H54 (cell line): ENCODE measurements at places on chromosomes 2 and 18.

GRCh38 chr2:124308319-124309062 lies 283.4 kb downstream of the CNTNAP5 start:
- no peak for DNase-seq

DNA sequence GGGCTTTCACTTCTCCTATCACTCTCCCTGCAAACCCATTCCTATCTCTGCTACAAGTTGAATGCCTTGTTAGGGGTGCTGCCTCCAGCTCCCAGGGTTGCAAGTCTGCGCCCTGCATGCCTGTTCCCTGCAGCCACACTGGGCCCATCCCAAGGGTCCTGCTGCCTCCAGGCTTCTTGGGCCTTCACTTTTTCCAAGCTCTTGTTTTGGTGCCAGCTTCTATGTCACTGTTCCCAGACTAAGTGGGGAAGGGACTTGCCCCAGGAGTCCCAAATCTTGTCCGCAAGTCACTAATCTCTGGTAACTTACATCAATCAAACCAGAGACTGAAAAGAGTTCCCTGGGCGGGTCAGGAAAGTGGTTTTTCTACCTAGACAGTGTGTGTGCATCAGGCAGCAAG lies 65.4 kb downstream of the ZCCHC2 start:
- no peak for DNase-seq

- DNase-seq: no peak
Measured at GRCh38 chr2:27288610-27289009, 6.4 kb downstream of the TRIM54 start.

DNA sequence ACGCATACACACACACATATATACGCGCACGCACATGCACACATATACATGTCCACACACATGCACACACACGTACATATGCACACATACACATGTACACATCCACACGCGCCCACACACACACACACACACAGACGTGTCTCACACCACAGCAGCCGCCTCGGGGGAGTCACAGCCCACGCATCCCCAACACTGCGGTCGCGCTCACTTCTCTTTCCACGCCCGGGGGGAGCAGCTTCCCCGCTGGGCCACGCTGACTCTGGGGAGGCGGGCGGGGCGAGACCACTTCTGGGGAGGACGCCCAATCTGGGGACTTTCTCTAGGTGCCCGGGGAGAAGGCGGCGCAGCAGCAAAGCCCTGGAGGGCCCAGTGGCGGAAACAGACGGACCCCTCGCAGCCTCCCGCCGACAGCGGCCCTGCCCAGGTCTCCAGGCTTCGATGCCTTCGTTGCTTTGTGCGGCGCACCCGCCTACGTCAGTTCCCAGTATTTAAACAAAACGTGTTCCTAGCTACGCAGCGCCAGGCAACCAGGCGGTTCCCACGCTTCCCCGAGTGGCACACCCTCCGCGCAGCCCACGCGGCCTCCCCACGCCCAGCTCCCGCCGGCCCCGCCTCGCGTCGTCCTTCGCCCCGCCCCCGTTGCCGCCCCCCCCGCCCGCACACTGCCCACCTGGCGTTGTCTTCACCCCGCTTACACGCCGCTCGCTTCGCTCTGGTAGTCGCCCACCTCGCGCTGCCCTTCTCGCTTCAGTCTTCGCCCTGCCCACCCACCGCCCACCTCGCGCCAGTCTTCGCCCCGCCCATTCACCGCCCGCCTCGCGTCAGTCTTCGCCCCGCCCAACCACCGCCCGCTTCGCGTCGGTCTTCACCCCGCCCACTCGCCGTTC lies 810 bp upstream of the RBFA start:
- DNase-seq: peak; percentile 37

DNA sequence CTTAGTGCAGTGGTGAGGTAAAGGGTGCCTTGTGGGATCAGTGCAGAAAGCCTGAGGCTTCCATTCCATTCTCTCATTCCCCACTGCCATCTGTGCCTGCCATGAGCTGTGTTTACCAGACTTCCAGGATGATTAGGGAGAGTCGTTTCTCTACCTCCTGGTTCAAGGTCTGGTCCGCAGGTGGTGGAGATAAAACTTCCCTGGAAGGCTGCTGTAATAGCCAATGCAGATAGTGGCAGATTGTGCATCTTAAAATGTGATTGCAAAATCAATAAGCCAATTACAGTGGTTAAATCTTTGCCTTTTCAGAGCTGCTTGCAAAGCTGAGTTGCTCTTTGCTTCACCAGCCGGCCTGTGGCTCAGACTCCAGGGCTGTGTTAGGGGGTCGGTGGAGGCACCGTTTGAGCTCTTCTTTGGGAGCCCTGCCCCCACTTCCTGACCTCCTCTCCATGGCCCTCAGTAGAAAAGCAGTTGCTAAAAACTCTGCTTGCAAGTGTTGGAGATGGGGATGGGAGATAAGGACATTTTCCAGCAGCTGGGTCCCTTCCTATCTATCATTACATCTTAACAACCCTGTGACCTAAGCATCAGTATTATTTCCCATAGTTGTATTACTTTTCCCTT lies 95.2 kb upstream of the HS6ST1 start:
- no peak for DNase-seq

DNA sequence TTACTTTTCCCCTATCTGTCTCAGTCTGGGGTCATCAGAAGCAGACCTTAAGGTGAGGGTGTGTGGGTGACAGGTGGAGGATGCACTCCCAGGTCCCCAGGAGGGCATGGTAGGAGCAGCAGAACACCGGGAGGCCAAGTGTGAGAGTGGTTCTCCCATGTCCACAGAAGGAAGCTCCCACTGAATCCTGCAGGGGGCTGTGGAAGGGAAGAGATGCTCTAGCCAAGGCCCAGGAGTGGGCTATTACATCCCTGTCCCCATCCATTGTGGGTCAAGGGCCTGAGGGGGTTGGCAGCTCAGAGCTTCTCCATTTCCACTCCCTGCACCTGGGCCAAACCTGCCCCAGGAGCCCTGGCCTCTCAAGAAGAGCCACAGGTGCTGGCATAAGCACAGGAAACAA lies 86.4 kb upstream of the KCNE4 start:
- no peak for DNase-seq

GRCh38 chr2:170717991-170718589 lies 3.0 kb downstream of the SP5 start:
- no peak for DNase-seq

- DNase-seq: no peak
Measured at GRCh38 chr18:75256376-75256775, 45.8 kb downstream of the TSHZ1 start.

- no peak for DNase-seq
Measured at GRCh38 chr18:25239581-25240419, 112.2 kb downstream of the ZNF521 start.

DNA sequence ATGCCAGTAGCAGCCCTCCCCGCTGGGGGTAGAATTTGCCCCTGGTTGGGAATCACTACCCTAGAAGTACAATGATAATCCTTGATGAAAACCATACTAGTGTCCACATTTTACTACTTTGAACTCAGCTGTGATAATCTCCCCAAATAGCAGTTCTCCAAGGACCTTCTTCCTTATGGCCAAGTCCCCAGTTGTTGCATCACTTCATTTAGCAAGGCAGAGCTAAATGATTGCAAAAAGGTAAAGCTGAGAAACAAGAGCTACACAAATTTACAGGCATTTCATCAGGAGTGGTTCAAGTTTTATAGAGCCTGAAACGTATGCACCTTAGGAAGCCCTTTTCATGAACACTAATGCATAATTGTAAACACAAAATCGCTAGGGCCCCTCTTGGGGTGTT lies 44.9 kb upstream of the REL start:
- no peak for DNase-seq

GRCh38 chr2:144409241-144409640 lies 110.7 kb downstream of the ZEB2 start:
- no peak for DNase-seq

DNA sequence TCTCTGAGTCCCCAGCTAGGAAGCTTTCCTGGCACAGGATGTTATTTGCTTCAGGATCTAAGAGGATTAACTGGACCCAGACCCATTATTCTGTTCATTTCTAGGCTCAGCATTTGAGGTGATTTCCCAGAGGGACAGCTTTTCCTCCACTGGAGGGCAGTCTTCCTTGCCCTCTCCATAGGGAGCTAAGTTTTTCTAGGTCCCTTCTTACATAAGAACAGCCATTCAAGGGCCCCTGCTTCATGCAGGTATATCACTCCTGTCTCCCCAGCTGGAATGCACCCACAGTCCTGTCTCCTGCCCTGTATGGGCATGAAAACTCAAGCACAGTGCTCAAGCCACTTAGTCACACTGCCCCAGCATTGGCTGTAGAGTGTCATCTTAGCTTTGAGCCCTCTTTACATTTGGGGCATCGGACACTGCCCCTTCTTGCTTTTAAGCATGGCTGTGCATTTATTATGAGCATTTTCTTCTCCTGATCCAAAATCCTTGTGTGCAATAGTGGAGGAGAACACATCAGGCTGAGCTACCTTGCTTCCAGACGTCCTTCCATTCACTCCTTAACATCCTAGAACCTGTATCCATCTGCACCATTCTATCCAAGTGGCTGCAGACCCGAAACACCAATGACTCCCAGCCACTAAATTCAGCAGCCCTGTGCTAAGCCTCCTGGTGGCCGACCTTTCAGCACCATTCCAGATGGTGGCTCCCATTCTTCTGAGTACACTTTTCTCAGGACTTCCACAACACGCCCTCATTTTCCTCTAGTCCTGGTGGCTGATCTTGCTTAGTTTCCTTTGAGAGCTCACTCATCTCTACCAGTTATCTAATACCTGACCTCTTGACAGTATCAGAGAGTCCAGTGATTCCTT lies 80.0 kb downstream of the COPS8 start:
- DNase-seq: no peak

- DNase-seq: no peak
Measured at GRCh38 chr18:41009926-41010325, 945.1 kb upstream of the PIK3C3 start.

DNA sequence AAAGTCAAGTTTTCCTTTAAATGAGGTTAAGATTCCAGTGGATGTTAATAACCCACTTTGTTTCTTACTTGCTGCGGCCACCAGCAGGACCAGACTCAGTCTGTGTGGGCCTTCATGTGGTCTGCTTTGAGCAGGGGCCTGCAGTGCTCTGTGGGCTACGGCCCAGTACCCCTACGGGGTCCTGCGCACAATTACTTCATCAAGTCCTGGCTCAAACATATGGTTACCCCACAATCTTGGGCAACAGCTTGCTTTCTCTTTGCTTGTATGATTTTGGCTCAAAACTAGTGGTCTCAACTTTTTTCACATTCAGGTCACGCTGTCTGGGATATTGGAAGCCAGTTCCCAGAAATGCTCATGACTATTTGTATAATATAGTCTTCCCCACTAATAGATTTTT lies 64.2 kb downstream of the PTPN2 start:
- no peak for DNase-seq

GRCh38 chr2:136247204-136247950 lies 129.4 kb upstream of the CXCR4 start:
- DNase-seq: no peak

DNA sequence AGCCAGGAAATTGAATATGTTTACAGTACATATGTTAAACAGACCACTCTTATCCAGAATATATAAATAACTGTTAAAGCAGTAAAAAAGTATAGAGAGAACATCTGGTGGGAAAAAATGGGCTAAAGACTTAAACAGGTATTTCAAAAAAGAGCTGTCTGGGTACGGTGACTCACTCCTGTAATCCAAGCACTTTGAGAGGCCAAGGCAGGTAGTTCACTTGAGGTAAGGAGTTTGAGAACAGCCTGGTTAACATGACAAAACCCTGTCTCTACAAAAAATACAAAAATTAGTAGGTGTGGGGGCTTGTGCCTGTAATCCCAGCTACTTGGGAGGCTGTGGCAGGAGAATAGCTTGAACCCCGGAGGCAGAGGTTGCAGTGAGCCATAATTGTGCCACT lies 171.4 kb upstream of the FSIP2 start:
- no peak for DNase-seq
